ENCODE measurements at places on chromosomes 4 and X.

DNA sequence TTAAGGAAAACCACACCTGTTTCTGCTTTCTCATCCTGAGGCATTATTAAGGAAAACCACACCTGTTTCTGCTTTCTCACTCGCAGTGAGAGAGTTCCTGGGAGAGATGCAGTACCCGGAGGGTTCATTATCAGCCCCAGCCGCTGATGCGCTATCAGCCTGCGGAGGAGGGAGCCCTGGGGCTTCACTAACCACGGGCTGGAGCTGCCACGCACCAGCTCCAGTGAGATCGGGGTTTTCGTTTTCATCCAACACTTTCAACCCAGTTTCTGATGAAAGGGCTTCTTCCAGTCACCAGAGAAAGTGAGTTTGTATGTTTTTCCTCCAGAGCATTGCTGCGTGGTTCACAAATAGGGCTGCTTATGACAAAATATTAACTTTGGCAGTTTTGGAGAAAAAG, 93.2 kb upstream of the PRKX start:
- no peak for DNase-seq

GRCh38 chr4:158131027-158131426, 41.8 kb downstream of the GASK1B start:
- DNase-seq = no peak

DNA sequence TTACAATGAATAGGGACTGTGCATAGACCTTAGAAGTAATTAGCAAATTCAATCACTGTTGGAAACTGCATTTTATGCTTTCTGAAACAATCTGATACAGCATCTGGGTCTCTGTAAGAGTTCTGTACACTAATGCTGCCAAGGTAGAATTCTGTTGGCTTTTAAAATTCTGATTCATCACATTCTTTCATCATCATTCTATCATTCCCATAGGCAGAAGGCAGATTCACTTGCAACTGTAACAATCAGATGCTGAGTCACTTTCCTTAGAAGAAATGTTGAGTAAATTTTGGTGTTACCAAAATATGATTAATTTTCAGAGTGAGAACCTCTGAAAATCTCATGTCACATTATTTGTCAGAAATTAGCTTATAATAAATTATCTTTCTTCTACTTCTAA, 267.2 kb downstream of the MAPK10 start:
- no peak for DNase-seq

DNA sequence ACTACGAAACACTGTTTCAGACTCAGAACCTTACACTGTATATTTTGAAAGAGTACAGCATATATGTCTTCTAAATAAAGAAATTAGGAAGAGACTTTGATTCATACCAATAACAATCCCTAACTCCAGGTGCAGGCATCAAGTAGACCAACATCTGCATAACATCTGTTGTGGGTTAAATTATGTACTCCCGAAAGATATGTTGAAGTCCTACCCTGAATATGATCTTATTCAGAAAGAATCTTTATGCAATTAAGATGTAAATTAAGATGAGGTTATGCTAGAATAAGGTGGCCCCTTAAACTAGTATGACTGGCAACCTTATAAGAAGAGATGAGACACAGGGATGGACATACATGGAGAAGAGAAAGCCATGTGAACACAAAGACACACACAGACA, 117.9 kb downstream of the INPP4B start:
- DNase-seq = no peak

GRCh38 chr4:74331944-74332343, 23.7 kb downstream of the EPGN start:
- DNase-seq = no peak

- DNase-seq = no peak
Measured at GRCh38 chrX:16989750-16990149, 43.3 kb downstream of the REPS2 start.

DNA sequence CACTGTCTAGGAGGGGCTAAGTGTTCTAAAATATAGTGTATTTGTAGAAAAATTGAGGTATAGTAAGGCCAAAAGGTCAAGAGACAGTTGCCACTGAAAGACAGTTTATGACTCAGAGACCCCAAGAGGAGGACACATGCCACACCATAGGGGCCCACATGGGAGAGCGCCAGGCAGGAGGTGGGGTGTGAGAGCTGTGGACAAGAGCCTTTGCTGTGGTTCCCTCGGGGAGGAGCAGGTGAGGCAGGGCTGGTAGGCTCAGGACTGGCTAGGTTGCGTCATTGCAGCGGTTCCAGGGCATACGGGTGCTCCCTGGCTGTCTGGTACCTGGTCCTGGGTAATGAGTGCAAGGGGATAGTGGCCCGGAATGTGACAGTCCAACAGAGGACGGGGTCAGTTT, 37.6 kb downstream of the CCNQ start:
- no peak for DNase-seq

GRCh38 chrX:120840827-120841226, 34.8 kb downstream of the CT47B1 start:
- DNase-seq = no peak

- no peak for DNase-seq
Measured at GRCh38 chr4:676871-677235, 2.5 kb downstream of the MYL5 start.

- DNase-seq = no peak
Measured at GRCh38 chrX:76148041-76148665, 24.7 kb upstream of the PBDC1 start.

DNA sequence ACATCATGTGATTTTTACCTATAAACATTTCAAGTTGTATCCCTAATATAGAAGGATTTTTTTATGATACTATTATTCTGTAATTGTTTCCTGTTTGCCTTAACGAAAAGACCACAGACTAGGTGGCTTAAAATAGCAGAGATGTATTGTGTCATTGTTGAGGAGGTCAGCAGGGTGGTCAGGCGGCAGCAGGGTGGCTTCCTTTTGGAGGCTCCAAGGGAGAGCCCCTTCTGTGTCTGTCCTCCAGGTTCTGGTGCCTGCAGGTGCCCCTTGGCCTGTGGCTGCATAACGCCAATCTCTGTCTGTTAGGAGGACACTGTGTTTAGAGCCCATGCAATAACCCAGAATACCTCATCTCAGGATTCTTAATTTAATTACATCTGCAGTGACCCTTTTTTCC, 118.1 kb downstream of the TBL1X start:
- DNase-seq = no peak

GRCh38 chr4:6308899-6309643, 39.4 kb downstream of the WFS1 start:
- peak; percentile 4 for DNase-seq

DNA sequence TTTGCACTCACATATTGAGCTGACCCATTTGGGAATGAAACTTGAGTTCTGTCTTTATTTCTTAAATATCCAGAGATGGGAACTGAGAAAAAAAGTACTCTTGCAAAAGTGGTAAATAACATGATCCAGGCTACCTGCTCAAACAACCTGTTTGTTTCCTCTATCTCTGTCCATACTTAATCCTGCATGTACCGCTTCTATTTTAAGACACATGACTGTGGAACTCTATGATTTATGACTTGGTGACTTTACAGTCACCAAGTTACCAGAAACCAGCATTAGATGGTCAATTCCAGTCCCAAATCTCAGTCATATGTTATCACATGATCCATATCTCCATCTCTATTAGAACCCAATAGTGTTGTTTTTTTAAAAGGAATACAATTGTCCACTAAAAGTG, 606.7 kb downstream of the EPHA5 start:
- DNase-seq = no peak

DNA sequence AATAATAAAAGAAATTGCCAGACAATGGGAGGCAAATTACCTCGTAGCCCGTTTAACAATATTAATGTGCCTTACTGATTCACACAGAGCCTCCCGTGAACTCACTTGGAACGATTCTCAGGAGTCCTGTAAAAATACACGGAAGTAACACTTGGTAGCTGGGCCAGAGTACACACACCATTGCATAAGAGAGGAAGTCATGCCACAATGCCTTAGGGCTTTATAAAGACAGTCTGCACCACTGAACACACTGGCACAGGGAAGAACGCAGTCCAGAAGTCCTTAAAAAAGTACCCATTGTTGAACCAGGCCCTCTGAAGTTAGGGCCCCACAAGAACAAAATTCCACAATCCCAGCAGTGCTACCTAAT, 15.1 kb downstream of the SLC2A9 start:
- DNase-seq = peak; percentile 78

DNA sequence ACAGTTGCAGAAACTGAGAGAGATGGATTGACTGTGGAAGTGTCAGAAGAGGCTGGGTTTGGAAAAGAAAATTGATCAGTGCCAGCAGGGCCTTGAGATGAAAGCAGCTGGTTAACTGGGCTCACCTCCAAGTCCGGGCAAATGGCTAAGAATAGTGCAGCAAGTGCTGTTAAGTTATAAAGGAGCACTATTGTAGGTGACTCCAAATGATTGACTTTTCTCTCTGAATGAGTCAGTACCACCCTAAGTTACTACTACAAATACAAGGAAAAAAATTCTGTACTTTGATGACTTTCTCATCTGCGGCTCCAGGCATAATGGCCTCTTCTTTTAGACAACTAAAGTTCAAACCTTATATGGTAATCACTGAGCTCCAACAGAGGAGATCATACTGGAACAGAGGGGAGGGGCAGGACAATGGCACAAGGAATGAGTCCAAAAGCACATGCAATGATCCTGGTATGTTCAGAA, 733.4 kb upstream of the INTU start:
- DNase-seq = no peak

DNA sequence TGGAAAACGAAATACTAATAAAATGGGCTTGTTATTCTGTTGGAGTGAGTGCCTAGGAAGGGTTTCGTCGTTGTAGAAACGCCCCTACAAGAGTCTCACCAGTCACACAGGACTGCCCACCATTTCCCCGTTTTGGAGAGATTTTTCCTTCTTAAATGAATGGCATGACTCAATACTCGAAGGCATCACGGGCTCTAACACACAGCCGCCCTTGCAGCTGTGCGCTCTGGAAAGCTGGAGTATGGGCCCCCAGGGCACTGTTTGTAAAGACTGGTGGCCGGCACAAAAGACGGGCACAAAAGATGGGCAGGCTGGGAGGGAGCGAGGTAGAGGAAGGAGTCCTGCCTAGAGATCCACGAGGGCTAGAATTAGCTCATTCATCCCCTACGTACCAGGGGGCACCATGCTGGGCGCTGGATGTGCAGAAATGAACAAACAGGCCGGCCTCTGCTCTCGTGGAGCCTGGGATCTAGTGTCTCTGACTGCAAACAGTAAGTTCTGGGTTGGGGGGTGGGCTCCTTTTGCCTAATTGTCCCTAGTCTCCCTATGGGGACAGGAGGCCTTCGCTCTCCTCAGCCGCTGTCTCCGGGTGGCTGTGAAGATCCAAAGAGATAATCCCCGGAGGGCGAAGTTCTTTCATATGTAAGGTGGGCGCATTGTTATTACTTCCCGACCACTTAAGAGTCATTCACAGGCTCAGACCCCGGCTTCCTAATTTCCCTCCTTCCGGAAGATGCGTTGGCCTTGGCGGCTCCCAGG, 1.0 kb upstream of the SFRP2 start:
- DNase-seq = no peak

DNA sequence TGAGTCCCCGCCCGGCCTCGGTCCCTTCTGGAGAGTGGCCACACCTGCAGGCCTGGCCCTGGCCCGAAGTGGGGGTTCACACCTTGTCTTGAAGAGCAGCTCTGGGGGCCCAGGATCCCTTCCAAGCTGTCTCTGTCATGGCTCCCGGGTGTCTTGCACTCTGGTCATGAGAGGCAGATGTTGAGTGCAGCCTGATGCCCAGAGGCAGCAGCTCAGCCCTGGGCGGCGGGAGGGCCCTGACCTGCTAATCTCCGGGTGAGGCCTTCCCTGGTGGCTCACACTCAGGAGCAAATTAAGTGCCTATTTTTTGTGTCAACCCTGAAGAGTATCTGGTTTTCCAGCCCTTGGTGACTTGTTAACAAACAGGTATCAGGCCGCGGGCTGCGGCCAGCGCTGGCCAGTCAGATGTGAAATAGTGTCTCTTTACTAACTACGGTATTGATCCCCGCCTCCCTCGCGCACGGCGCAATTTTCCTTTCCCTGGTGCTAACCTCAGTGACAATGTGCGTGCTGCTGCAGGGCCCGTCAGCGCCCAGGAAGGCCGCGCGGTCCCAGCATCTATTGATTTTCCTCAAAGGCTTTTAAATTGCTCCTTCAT, 24.2 kb downstream of the NKX1-1 start:
- DNase-seq = no peak

DNA sequence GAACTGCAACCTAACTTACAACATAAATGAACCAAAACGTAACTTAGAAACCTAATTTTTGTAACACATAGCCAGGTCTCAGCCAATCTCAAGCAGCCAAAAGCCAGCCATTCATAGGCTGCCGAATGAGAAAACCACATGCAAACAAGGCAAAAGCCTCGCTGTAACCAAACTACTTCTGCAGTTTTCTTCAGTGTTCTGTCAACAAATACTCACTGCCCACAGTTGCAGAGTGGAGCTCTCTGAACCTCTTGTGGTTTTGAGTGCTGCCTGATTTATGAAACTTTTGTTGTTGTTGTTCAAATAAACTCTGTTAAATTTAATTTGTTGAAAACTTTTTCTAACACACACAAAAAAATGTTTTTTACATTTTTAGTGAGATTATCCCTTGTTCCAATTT, 251.2 kb downstream of the PAPSS1 start:
- DNase-seq = no peak

- no peak for DNase-seq
Measured at GRCh38 chr4:87512400-87512799, 16.8 kb downstream of the SPARCL1 start.

GRCh38 chrX:71439420-71439819, 73.3 kb downstream of the TAF1 start:
- no peak for DNase-seq

GRCh38 chr4:119010909-119011606, 122.4 kb downstream of the SYNPO2 start:
- DNase-seq = no peak

DNA sequence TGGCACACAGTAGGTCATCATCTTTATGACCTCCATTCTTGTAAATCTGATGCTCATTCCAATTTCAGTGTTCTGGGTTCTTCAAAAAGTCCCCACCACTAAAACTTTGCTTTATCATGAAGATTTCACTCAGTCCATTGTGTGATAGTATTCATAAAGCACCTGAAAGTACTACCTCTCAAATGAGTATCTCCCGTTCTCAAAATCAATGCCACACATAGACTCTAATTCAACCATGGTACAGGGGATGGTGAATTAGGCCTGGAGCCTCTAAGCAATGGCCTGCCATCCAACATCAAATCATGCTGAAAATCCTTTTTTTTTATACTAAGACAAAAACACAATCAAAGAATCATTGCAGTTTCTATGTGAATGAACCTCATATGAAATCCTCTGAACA, 19.4 kb upstream of the WAS start:
- no peak for DNase-seq

DNA sequence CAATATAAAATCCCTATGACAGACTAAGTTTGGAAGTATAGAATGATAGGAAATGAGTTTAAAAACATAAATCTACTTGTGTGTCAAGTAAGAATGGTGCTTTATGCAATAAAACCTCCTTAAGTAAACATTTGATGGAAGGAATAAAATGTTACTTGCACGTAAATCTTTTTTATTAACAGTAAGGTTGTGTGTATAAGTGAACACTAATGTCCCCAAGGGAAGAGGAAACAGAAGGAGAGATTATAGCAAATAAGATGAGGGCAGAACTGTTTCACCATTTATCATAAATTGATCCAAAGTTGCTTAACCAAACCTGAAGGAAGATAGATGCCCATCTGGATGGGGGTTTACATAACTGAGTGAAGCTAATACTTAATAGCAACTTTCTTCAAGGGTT, 86.8 kb downstream of the FRMPD4 start:
- no peak for DNase-seq

Measured in DMS153 (cell line).